Gastroesophageal sphincter (tissue), 4 donors: ENCODE measurements at places on chromosomes 7 and 10.

DNA sequence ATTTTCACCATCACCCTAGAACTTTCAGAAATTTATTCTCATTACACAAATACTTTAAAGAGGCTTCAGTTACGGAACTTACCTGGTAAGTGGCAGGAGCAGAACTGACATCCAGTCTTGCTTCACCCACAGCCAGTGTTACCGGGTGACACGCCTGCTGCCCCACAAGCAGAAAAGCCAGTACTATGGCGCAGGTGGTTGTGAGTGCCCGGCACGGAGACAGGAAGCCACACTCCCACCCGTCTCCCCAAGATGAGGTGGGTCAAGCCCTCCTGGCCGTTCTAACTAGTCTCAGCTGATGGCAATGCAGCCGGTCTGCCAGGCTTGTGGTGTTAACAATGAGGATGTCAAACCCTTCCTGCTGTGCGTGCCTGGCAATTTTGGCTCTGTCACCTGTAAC, 86.9 kb downstream of the PROSER2 start:
- H3K27me3 ChIP-seq, result no peaks in the 10 kb centered on the region
- no peak overlapping the region for H3K27ac ChIP-seq
- H3K36me3 ChIP-seq, result no peaks in the 10 kb centered on the region
- no peak overlapping the region for H3K4me3 ChIP-seq
- no peaks in the 10 kb centered on the region for H3K4me1 ChIP-seq

DNA sequence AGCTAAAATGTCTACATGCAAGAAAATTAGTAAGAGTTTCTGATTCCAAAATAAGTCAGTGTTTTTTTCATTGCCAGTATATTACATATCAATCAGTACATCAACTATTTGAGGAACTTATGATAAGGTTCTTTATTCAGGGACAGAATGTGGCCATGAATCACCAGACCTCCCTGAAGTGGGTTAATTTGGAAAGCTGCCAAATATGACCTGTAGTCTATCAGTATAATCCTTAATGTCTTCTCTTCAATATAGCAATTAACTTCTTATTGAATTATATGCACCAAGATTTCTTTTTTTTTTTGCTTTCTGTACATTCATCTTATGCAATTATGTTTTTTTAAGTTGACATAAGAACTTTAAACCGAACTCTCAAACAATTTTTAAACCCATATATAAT, 714.5 kb upstream of the POT1 start:
- H3K4me1 ChIP-seq, result no peaks in the 10 kb centered on the region
- ATAC-seq, result no peak
- no peaks in the 10 kb centered on the region for H3K27me3 ChIP-seq
- no peak overlapping the region for H3K27ac ChIP-seq
- no peaks in the 10 kb centered on the region for H3K36me3 ChIP-seq

- H3K36me3 ChIP-seq, result no peaks in the 10 kb centered on the region
- ATAC-seq, result no peak
- H3K27ac ChIP-seq, result no peak overlapping the region
- no peaks in the 10 kb centered on the region for H3K27me3 ChIP-seq
Observed at GRCh38 chr10:15744217-15744865, 24.6 kb upstream of the ITGA8 start.

DNA sequence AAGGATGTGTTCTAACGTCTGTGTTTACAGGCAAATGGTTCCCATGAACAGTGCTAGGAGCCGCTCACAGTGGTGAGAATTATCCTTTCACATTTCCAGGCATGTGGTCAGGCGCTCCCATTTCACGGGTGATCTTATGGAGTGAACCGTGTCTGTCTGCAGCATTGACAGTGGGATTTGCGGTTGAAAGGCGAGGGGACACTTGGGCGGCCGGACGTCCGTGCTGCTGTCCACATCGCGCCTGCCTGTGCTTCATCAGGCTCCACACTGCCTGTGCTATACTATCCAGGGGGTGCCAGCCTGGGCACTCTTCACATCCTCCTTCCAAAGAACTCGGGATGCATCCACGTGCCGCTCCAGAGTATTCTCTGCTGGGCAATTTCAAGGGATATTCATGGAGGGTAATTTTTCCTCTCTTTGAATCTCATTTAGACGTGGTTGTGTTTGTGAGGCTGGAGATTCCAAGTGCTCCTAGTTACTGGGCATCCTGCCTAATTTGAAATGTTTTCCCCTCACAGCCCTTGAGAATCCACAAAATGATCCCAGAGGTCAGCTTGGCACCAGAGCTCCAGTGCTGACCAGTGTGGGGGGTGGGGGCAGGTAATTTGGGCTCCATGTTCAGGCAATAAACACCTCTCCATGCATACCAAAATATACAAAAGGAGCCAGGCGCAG, 61.9 kb upstream of the EBF3 start:
- peaks cover 20% of the 10 kb centered on the region for H3K27me3 ChIP-seq
- no peak overlapping the region for H3K4me3 ChIP-seq
- no peaks in the 10 kb centered on the region for H3K36me3 ChIP-seq
- H3K4me1 ChIP-seq, result no peaks in the 10 kb centered on the region

GRCh38 chr7:42617806-42618457, 293.9 kb downstream of the C7orf25 start:
- no peak overlapping the region for H3K27ac ChIP-seq
- no peaks in the 10 kb centered on the region for H3K27me3 ChIP-seq
- no peak for ATAC-seq
- H3K36me3 ChIP-seq, result no peaks in the 10 kb centered on the region
- H3K4me3 ChIP-seq, result no peak overlapping the region
